ENCODE measurements at places on chromosomes 6 and 20. TPM values are rescaled to one million over a fixed set of nuclear protein-coding genes. Genes with fewer than 3 reads are reported as not detected.

Gene SLC17A2
- polyA plus RNA-seq: 0.17 TPM

Gene C6orf141
- 11.3 TPM for polyA plus RNA-seq

Gene ETV7
- polyA plus RNA-seq: 2.2 TPM

Gene CASS4
- polyA plus RNA-seq: 0.92 TPM

Gene TPX2
- polyA plus RNA-seq: 74.6 TPM

Gene BMP5
- polyA plus RNA-seq: 0.12 TPM

Gene TNFAIP3
- polyA plus RNA-seq: 25.1 TPM

Gene F13A1
- polyA plus RNA-seq: 53.0 TPM

Gene ABHD12
- polyA plus RNA-seq: 40.8 TPM

Gene TREML2
- polyA plus RNA-seq: 5.8 TPM
